K562 (cell line): ENCODE measurements at places on chromosomes 12 and 14. TPM values are rescaled to one million over a fixed set of nuclear protein-coding genes. Genes with fewer than 3 reads are reported as not detected.

The ANKS1B gene
- total RNA-seq: not detected in 2 replicates

The BBOF1 gene
- 1.4 and 1.5 TPM in 2 replicates for total RNA-seq

The IL26 gene
- not detected in 2 replicates for total RNA-seq

The REP15 gene
- not detected in 2 replicates for total RNA-seq

The HPD gene
- total RNA-seq: 0.29 TPM in 2 replicates

The LAG3 gene
- 0.60 and 0.66 TPM in 2 replicates for total RNA-seq

The VPS33A gene
- total RNA-seq: 33.4 and 34.3 TPM in 2 replicates

The NKX2-1 gene
- total RNA-seq: 0.11 TPM in 1 of 2 replicates, not detected in the other

The HOXC5 gene
- total RNA-seq: 0.31 and 0.40 TPM in 2 replicates

The AQP6 gene
- total RNA-seq: not detected in 2 replicates

The MANSC4 gene
- total RNA-seq: not detected in 2 replicates

The HVCN1 gene
- total RNA-seq: 0.87 and 1.4 TPM in 2 replicates

The FAM181A gene
- total RNA-seq: not detected in 2 replicates

The NID2 gene
- 0.09 and 0.22 TPM in 2 replicates for total RNA-seq

The INHBC gene
- 0.07 TPM in 1 of 2 replicates, not detected in the other for total RNA-seq

The NELL2 gene
- total RNA-seq: 0.47 and 0.53 TPM in 2 replicates

The KLRC4 gene
- total RNA-seq: not detected in 2 replicates

The PKP2 gene
- total RNA-seq: 3.5 and 4.1 TPM in 2 replicates
